Dorsolateral prefrontal cortex (tissue), 122 donors: ENCODE measurements at places on chromosomes 6 and 20.
A peak's percentile ranks its signal among the peaks of the same experiment; 100 is the strongest.

- DNase-seq = no peak
Observed at GRCh38 chr6:170317718-170318117, 11.2 kb downstream of the FAM120B start.

DNA sequence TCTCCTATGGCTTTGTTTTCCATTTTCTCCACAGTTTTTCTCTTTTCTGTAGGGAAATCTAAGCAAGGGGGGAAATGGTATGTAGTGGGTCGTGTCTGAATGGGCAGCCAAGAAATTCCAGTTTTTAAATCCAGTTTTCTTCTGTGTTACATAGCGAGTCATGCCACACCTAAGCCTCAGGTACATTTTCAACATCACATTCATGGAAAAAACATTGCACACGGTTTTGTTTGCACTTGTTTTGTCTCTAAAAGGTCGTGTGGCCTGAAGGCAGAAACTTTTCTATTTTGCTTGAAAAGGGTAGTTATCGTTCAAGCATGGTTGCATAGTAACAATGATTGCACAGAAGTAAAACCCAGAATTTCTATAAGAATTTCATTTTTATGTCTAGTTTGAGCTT is 70.5 kb downstream of the MOXD1 start:
- DNase-seq = no peak

GRCh38 chr20:4560667-4561066 is 161.0 kb upstream of the PRND start:
- no peak for DNase-seq

- DNase-seq = no peak
Observed at GRCh38 chr6:56685994-56686393, 43.3 kb upstream of the DST start.

DNA sequence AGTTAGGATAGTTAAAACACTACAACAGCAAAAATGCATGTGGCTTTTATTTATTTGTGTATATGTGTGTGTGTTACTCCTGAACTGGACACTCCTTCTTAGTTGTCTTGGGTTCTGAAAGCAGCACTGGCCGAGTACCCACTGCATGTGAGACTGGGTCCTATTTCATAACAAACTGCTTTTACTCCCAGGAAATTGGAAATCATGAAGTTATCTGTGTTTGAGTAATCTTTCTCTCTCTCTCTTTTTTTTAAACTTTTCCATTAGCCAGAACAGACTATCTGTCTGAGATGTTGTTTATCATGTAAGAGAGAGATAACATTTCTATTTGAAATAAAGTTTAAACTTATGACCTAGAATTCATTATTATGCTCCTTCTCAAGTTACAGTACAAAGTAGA is 110.4 kb downstream of the LIN28B start:
- no peak for DNase-seq

- DNase-seq = no peak
Observed at GRCh38 chr6:128208851-128209580, 308.2 kb upstream of the THEMIS start.

GRCh38 chr20:56806952-56807517 is 177.9 kb downstream of the TFAP2C start:
- no peak for DNase-seq

DNA sequence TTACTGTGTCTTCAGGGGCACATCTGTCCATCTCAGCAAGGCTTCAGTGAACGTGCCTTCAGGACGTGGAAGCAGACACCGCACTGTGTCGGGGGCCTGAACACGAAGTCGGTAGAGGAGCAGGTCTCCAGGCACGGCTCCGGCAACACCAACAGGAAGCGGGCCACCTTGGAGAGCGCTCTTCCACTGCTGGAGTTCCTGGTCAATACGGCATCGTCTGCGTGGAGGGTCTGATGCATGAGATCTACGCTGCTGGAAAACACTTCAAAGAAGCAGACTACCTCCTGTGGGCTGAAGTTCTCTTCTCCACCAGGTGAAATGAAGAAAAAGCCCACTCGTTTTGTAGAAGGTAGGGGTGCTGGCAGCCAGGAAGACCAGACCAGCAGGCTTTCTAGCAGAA is 69.3 kb upstream of the SLCO4A1 start:
- DNase-seq = no peak

DNA sequence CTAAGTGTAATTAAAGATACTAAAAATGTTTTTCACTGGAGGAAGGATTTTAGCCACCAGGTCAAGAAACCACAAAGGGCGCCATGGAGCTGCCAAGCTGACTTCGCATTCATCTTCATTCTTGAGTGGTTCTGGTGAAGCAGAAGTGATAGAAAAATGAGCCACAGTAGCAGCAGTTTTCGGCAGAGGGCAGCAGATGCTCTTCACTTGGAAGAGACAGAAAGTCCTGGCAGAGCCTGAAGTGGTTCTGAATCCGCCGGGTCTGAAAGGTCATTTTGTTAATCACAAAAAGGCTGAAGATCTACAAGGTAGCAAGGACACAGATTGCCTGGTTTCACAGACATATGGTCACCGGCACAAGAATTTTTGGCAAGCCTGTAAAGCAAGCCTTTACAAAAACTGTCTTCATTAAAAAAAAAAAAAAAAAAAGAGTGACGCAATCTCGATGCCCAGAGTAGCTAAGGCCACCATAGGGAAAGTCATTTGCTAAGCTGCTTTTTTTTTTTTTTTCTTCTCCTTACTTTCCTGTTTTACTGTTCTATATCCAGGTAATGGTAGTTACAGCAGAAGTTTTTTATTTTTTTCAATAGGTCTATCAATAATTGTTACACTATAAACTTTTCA is 345.1 kb upstream of the AGPAT4 start:
- peak; percentile 79 for DNase-seq

- no peak for DNase-seq
Observed at GRCh38 chr6:105746130-105746505, 340.0 kb upstream of the PRDM1 start.

GRCh38 chr6:163397326-163397725 is 17.2 kb upstream of the QKI start:
- DNase-seq = no peak

- no peak for DNase-seq
Observed at GRCh38 chr20:671252-672030, 4.2 kb downstream of the SCRT2 start.

- DNase-seq = peak; percentile 2
Observed at GRCh38 chr20:33789109-33789857, 21.9 kb upstream of the CHMP4B start.

DNA sequence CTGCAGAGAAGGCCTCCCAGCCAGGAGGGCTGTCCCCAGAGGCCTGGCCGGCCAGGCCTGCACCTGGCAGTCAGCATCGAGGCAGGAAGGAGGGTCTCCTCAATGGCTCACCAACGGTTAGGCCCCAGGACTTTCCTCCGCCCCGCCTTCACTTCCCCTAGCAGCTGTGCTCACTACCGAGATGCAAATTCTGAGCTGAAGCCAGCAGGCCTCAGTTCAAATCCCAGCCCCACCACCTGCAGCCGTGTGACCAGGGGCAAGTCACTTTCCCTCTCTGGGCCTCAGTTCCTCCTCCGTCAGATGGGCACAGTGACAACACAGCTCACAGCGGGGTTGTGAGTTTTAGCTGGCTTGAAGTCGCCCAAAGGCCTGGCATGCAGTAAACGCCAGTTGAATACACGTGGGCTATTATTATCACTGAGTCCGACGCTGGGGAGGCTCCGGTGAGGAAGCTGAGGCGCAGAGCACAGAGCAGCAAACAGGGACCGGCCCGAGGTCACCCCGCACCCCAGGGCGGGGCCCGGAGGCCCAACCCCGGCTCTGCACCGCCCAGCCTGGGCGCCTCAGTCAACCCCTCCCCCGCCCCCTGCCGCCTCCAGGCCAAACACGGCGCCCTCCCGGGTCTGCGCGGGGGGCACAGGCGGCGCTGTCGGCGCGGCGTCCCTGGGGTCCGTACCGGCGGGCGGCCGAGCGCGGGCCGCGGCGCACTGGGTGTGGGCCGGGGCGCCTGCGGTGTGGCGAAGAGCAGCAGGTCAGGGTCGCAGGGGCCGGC is 671 bp downstream of the E2F1 start:
- no peak for DNase-seq

- DNase-seq = no peak
Observed at GRCh38 chr6:118708744-118709143, 57.4 kb upstream of the CEP85L start.

GRCh38 chr6:5746053-5746758 is 260.5 kb downstream of the NRN1 start:
- no peak for DNase-seq

DNA sequence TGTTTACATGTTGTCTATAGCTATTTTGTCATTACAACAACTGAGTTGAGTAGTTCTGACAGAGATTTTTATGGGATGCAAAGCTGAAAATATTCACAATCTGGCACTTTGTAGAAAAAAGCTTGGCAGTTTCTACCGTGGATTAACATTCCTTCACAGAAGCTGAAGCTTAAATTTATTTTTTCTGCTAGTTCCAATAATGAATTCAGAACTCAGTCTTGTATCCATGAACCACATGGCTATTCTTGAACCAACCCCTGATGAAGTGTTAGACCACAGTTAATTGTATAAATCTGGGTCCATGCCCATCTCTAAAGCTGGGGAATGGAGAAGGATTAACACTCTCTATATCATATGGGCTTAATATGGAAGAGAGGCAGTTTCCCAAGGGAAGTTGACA is 743.8 kb upstream of the FLRT3 start:
- no peak for DNase-seq

GRCh38 chr6:38776515-38776914 is 61.4 kb downstream of the DNAH8 start:
- DNase-seq = no peak

DNA sequence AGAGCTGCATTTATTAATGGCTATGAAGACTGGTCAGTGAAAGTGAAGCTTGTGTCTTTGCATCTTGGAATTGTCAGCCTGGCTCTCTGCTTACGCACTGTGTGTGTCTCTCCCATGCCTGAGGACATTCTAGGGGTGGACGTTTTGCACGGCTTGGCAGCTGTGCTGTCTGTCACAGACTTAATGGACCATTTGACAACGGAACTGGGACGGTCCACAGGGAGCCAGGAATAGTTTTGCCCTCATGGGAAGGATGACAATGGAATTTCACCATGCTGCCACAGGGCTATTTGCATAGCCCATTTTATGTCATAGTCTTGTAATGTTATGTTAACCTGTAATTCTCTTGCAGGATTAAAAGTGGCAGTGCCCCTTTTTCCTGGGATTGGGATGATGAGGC is 44.7 kb downstream of the OR2B6 start:
- DNase-seq = no peak

DNA sequence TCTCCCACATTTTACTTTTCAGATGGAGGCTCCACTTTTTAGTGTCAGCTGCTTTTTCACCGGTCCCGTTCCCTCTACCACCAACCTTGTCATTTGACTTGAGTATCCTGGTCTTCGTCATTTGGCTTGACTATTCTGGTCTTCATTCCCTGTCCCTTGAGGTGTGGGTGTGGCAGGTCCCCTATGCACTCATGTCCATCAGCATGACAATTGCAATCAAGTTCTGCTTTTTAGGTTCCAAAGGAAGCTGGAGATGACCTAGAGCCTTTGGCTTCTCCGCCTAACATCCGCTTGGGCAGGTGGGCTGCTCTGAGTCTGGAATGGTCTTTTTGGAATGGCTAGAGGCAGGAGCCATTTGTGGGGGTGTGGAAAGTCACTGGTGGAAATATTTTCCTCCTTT is 99.8 kb upstream of the MLN start:
- no peak for DNase-seq

- DNase-seq = no peak
Observed at GRCh38 chr6:134683783-134684422, 266.0 kb downstream of the ALDH8A1 start.

DNA sequence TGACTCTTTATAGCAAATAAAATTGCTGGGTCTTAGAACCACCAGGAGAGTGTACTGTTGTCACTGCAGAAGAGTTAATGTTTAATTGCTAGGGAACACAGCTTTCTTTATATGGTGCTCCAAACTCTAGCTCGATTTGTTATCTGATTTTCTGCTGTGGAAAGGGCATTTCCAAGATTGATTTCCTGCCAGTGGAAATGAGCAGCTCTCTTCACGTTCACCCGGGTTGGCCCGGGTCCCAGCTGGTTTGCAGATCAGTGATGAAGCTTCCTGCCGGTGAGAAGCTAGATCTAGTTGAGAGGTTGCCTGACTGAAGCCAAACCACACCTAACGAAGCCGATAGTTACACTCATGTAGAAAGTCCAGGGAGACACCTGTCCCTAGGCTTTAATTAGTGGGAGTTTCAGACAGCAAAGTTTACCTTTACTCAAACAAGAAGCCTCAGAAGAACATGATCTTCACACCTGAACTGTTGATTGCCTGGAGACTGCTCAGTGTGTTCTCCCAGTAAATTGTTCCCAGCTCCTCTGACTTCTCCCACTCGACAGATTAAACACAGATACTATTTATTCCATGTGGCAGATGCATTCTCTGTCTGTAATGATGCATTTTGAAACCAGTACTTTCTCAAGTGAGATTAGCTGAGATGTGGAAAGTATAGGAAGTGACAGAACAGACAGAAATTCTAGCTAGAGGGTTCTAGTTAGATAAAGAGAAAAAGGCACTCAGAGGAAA is 27.8 kb downstream of the PAQR8 start:
- DNase-seq = peak; percentile 40

GRCh38 chr6:18324706-18325042 is 60.3 kb upstream of the DEK start:
- DNase-seq = no peak

- DNase-seq = no peak
Observed at GRCh38 chr6:107032051-107032450, 4.1 kb downstream of the MTRES1 start.

DNA sequence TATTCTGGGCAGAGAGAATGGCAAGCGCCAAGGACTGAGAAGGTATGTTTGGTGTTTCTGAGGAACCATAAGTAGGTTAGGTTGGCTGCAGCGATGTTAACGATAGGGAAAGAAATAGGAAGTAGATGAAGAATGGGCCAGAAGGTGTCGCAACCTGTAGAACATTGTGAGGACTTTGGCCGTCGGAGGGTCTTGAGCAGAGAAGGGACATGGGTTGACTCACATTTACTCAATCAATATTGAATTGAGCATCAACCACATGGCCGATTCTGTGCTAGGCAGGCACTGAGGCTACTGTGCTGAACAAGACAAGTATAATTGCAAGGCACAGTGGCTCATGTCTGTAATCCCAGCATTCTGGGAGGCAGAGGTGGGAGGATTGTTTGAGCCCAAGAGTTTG is 26.8 kb upstream of the RPN2 start:
- DNase-seq = no peak

- DNase-seq = no peak
Observed at GRCh38 chr20:57879779-57880570, 170.2 kb upstream of the PMEPA1 start.
